Activated T-helper 1 cell treated with anti-CD3 and anti-CD28 coated beads, Interleukin-2, amount 50 U/mL, for 16 hours (primary cell): ENCODE measurements at places on chromosomes 11 and 22.

GRCh38 chr11:28176351-28176750 lies 68.2 kb downstream of the METTL15 start:
- no peak for DNase-seq

GRCh38 chr11:108965306-108966001 lies 300.6 kb downstream of the DDX10 start:
- no peak for DNase-seq

GRCh38 chr22:49233507-49234100 lies 594.1 kb downstream of the BRD1 start:
- no peak for DNase-seq

- no peak for DNase-seq
Measured at GRCh38 chr11:88415495-88415894, 78.0 kb upstream of the CTSC start.

- DNase-seq, result no peak
Measured at GRCh38 chr22:37747715-37748100, 50.9 kb downstream of the TRIOBP start.

- DNase-seq, result no peak
Measured at GRCh38 chr11:72511393-72512047, 77.2 kb upstream of the CLPB start.

DNA sequence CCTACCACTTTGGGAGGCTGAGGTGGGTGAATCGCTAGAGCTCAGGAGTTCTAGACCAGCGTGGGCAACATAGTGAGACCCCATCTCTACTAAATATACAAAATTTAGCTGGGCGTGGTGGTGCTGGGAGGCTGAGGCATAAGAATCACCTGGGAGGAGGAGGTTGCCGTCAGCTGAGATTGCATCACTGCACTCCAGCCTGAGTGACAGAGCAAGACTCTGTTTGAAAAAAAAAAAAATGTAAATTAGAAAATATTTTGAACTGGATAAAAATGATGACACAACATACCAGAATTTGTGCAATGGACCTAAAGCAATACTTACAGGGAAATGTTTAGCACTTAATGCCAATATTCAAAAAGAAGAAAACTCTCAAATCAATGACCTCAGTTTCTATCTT lies 46.4 kb downstream of the ATG16L2 start:
- no peak for DNase-seq

GRCh38 chr22:36741968-36742367 lies 34.0 kb downstream of the IFT27 start:
- DNase-seq, result no peak

GRCh38 chr11:77705195-77705875 lies 67.7 kb upstream of the CLNS1A start:
- no peak for DNase-seq

DNA sequence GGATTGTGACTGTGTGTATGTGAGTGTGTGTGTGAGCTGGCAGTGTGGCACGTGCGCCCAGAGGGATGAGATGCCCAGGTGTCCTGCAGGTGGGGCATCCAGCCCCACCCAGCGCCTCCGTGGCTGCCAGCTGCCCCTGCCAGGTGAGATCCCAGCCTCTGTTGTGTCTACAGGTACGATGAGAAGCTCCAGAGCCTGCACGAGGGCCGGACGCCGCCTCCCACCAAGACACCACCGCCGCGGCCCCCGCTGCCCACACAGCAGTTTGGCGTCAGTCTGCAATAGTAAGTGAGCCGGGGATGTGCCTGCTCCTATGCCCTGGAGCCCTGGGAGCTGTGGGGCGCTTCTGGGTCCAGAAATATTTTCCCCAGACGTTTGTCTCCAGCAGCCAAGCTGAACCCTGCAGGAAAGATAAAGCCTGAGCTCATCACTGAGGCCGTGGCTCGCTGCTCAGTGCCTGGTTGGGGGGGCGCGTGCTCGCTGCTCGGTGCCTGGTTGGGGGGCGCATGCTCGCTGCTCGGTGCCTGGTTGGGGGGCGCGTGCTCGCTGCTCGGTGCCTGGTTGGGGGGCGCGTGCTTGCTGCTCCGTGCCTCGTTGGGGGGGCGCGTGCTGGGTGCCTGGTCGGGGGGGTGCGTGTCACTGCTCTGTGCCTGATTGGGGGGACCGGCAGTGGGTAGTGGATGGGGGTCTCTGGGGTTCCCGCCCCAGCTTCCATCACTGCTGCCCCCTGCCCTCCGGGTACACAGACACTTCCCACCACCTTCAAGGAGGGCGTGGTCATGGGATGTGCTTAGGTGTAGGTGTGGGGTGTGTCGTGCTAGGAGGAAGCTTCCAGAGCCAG lies 73.2 kb downstream of the ARHGAP8 start:
- DNase-seq, result no peak

- no peak for DNase-seq
Measured at GRCh38 chr11:22539821-22540256, 85.8 kb downstream of the FANCF start.

- no peak for DNase-seq
Measured at GRCh38 chr22:42134100-42135020, 3.8 kb upstream of the CYP2D6 start.
